ENCODE measurements at places on chromosomes 3 and 15. TPM values are rescaled to one million over a fixed set of nuclear protein-coding genes. Genes with fewer than 3 reads are reported as not detected.

CMTM8 gene
- 3.4 TPM for total RNA-seq

GRCh38 chr15:58522391-58522790, 90.6 kb downstream of the LIPC start:
- no peaks in the 10 kb centered on the region for H3K36me3 ChIP-seq
- DNase-seq = no peak
- no peaks in the 10 kb centered on the region for H3K27me3 ChIP-seq
- peak overlapping the region; percentile 74 for H3K27ac ChIP-seq
- H3K4me3 ChIP-seq = no peak overlapping the region
- peaks cover 100% of the 10 kb centered on the region for H3K4me1 ChIP-seq

- no peak overlapping the region for H3K4me3 ChIP-seq
- no peak for DNase-seq
- H3K27ac ChIP-seq = no peak overlapping the region
- H3K27me3 ChIP-seq = no peaks in the 10 kb centered on the region
- peaks cover 21% of the 10 kb centered on the region for H3K36me3 ChIP-seq
Measured at GRCh38 chr15:34258151-34258550, 33.3 kb downstream of the EMC4 start.

DNA sequence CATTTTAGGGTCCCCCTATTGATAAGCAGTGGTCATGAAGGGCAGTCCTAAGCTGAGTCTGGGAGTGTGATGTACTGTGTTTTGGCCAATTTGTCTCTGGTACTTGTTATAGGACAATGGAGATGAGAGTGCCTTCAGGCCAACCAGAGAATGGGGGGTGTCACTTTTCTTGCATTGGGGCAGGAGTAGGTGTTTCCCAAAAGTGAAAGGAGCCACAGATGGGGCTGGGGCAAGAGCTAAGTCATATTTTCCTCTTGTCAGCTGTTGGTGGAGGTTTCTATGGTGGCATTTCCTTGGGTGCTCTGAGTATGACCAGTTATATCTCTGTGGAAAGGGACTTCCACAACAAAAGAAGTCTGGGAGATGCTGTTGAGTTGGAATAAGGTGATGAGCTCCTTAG, 24.7 kb upstream of the BSN start:
- DNase-seq = no peak
- no peaks in the 10 kb centered on the region for H3K27me3 ChIP-seq
- no peaks in the 10 kb centered on the region for H3K36me3 ChIP-seq

DNA sequence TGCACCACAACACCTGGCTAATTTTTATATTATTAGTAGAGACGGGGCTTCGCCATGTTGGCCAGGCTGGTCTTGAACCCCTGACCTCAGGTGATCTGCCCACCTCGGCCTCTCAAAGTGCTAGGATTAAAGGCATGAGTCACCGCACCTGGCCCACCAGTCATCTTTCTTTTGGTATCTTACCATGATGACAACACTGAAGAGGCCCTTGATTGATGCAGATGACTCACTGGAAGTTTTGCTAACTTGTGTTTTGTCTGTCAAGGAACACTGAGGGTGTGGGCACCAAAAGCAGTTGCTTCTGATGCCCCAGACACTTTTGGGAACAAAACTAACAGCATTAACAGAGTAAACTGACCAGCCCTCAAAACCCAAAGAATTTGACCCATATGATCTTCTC, 88.3 kb downstream of the MYO5A start:
- no peaks in the 10 kb centered on the region for H3K27me3 ChIP-seq
- no peak overlapping the region for H3K27ac ChIP-seq
- H3K36me3 ChIP-seq = no peaks in the 10 kb centered on the region
- peaks cover 15% of the 10 kb centered on the region for H3K4me1 ChIP-seq
- DNase-seq = no peak

ZNF501 gene
- total RNA-seq = 4.6 TPM

HYAL2 gene
- 41.4 TPM for total RNA-seq

- H3K4me3 ChIP-seq = no peak overlapping the region
- H3K4me1 ChIP-seq = peaks cover 4% of the 10 kb centered on the region
- H3K27ac ChIP-seq = no peak overlapping the region
- no peaks in the 10 kb centered on the region for H3K27me3 ChIP-seq
- DNase-seq = peak; percentile 47
Measured at GRCh38 chr3:176814285-176814684, 383.0 kb downstream of the TBL1XR1 start.

- no peaks in the 10 kb centered on the region for H3K4me1 ChIP-seq
- no peaks in the 10 kb centered on the region for H3K36me3 ChIP-seq
- peaks cover 4% of the 10 kb centered on the region for H3K27me3 ChIP-seq
- H3K4me3 ChIP-seq = no peak overlapping the region
- no peak for DNase-seq
- no peak overlapping the region for H3K27ac ChIP-seq
Measured at GRCh38 chr3:39644176-39644575, 165.2 kb upstream of the MYRIP start.

DNA sequence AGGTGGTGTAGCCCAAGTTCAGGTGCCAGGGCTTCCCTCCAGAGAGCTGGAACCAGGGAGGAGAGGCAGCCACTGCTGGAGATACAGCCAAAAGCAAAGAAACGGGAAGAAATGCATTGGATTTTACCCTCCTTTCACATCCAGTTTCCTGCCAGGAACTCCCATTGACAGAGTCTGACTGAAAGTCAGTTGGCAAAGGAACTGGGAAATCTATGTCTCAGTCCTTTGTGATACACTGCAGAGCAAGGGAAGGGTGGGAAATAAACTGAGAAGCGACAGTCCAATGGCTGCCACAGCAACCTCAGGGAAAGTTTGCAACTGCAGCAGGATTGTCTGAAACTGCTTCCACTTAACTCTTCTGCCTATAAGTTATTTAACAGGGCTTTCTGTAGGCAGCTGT, 142.6 kb downstream of the SATB1 start:
- H3K4me3 ChIP-seq = no peak overlapping the region
- no peaks in the 10 kb centered on the region for H3K36me3 ChIP-seq
- H3K27ac ChIP-seq = no peak overlapping the region
- H3K4me1 ChIP-seq = no peaks in the 10 kb centered on the region
- no peaks in the 10 kb centered on the region for H3K27me3 ChIP-seq
- DNase-seq = no peak

CPLX3 gene
- total RNA-seq = 1.2 TPM

- no peak for DNase-seq
- no peak overlapping the region for H3K4me3 ChIP-seq
- H3K36me3 ChIP-seq = peaks cover 9% of the 10 kb centered on the region
Measured at GRCh38 chr3:97969541-97969940, 2.7 kb downstream of the RIOX2 start.

DNA sequence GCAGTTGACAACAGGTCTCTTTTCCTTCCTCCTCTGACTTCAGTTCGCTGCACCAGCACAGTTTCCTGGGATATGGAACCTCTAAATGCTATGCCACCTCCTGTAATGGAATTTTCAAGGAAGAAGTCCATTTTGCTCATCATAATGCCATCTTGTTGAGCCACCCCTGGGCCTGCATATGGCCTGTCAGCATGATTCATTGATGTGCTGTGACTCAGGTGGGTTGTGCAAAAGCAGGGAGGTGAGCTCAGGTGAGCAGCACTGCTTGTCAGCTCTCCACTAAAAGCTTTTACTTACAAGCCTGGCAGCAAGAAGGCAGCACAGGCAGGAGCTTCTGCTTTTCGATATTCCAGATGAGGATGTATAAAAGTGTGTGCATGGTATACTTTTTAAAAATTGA, 247.1 kb upstream of the LMCD1 start:
- H3K4me3 ChIP-seq = no peak overlapping the region
- H3K27ac ChIP-seq = no peak overlapping the region
- no peaks in the 10 kb centered on the region for H3K4me1 ChIP-seq
- H3K36me3 ChIP-seq = no peaks in the 10 kb centered on the region
- H3K27me3 ChIP-seq = no peaks in the 10 kb centered on the region
- DNase-seq = no peak

DNA sequence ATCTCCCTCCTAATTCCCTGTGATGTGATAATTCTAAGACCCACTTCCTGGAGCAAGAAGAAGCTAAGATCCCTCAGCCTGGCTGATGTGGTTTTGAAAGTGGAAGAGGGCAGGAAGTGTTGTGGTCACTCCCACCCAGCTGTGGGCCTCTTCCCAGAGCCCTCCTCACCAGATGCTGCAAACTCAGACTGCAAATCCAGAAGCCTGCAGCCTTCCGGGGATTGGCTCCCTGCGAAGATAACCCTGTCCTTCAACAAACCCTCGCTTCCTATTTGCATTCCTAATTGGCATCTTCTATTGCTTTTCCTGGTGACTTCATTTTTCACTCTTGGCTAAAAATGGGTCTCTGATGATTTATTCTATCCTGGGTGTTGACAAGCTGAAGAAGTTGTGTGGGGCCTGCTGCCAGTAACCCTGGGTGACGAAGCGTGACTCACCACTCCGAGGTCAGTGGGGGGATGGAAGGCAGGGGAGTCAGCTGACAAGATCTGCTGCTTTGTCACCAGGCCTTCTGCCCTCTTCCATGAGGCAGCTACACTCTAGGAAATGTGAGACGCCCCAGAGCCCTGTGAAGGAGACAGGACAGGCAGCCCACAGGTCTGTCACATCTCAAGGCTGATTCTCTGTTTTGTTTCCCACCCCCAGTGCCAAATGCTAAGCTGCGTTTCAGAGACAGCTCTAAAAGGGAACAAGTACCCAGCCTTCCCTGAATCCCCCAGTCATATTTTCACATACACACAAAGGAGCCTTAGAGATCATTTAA, 99.7 kb upstream of the LIPC start:
- no peaks in the 10 kb centered on the region for H3K27me3 ChIP-seq
- no peaks in the 10 kb centered on the region for H3K36me3 ChIP-seq
- H3K27ac ChIP-seq = peak overlapping the region; percentile 95
- H3K4me1 ChIP-seq = peaks cover 27% of the 10 kb centered on the region
- DNase-seq = peak; percentile 96

DNA sequence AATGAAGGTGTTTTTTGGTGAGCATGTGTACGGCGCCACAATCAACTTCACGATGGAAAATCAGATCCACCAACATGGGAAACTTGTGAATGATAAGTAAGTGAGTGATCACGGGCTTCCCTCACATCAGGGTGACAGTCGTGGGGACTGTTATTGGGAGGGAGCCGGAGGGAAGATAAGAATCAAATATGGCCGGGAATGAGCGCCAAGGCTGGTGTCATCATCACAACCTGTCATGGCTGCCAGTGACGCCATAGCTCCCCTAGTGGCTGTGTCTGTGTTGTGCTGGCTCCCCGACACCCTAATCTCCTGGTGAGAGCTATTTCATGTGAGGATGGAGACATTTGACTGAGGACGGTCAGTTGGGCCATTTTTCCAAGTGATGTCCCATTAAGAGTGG, 168.5 kb downstream of the SV2B start:
- no peaks in the 10 kb centered on the region for H3K27me3 ChIP-seq
- no peak overlapping the region for H3K27ac ChIP-seq
- peaks cover 28% of the 10 kb centered on the region for H3K4me1 ChIP-seq
- H3K36me3 ChIP-seq = no peaks in the 10 kb centered on the region

DNA sequence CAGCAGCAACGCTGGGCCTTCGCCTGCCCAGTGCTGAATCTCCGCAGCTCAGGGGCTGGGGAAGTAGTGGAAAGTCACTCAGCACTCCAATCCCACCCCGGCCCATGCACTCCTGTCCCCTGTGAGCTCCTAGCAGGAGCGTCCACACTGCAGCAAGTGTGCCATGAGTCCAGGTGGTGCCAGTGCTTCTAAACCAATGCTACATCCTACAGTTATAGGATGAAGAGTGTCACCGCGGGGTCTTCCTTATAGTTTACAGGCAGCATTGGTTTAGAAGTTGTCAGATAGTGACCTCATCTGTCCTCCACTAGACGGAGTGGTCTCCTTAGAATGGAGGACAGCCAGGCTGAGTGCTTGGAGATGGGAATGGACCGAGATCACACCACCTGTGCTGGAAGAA, 221.4 kb downstream of the GABRB3 start:
- DNase-seq = no peak
- no peak overlapping the region for H3K4me3 ChIP-seq
- H3K27me3 ChIP-seq = no peaks in the 10 kb centered on the region

HYAL1 gene
- total RNA-seq = 65.0 TPM

DNA sequence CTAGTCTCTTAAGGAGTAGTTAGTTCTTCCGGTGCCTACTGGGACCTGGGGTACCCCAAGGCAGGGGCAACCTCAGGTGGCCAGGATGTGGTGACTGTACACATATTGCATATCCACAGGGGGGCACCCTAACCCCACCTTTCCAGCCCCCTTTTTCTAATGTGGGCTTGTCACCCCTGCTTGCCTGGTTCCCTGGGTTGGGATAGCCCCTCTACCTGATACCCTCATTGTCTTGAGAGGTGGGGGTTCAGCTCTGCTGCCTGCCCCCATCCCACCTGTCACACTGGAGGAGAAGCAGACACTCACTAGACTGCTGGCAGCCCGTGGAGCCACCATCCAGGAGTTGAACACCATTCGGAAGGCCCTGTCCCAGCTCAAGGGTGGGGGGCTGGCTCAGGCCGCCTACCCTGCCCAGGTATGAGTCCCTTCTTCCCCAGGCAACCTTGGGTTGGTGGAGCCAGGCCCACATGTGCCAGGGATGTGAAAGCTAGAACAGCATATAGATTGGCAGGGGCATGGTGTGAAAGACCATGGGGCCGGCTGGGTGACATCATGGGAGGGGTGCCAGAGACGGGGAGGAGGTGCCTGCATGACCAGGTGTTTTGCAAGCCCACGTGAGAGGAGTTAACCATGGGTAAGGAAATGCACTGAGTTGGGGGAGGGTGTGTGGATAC, 4.0 kb downstream of the GLYCTK start:
- no peak overlapping the region for H3K27ac ChIP-seq
- H3K4me3 ChIP-seq = no peak overlapping the region
- no peaks in the 10 kb centered on the region for H3K27me3 ChIP-seq
- peaks cover 3% of the 10 kb centered on the region for H3K36me3 ChIP-seq
- peaks cover 21% of the 10 kb centered on the region for H3K4me1 ChIP-seq

CFAP44 gene
- total RNA-seq = 1.6 TPM

- H3K27me3 ChIP-seq = no peaks in the 10 kb centered on the region
- peaks cover 64% of the 10 kb centered on the region for H3K4me1 ChIP-seq
- H3K36me3 ChIP-seq = no peaks in the 10 kb centered on the region
- DNase-seq = peak; percentile 63
- peak overlapping the region; percentile 66 for H3K27ac ChIP-seq
- no peak overlapping the region for H3K4me3 ChIP-seq
Measured at GRCh38 chr15:91946581-91947292, 93.2 kb downstream of the SLCO3A1 start.

DNA sequence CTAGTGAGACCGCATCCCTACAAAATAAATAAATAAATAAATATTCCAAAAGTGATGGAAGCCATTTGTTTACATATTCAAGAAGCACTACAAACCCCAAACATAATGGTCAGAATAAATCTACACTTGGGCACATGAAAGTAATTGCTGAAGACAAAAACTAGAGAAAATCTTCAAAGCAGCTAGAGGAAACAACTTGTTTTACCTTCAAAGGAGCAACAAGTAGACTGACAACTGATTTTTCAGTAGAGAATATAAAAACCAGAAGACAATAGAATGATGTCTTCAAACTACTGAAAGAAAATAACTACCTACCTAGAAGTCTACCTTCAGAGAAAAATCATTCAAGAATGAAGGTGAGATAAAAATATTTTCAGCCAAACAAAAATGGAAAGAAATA, 89.4 kb downstream of the TPRA1 start:
- H3K27ac ChIP-seq = no peak overlapping the region
- DNase-seq = no peak
- H3K4me3 ChIP-seq = no peak overlapping the region

Data from heart right ventricle (tissue), 16 donors.